ENCODE measurements at places on chromosomes 1 and 21.

GRCh38 chr1:220045356-220046051 is 801 bp downstream of the EPRS1 start:
- no peak for DNase-seq

DNA sequence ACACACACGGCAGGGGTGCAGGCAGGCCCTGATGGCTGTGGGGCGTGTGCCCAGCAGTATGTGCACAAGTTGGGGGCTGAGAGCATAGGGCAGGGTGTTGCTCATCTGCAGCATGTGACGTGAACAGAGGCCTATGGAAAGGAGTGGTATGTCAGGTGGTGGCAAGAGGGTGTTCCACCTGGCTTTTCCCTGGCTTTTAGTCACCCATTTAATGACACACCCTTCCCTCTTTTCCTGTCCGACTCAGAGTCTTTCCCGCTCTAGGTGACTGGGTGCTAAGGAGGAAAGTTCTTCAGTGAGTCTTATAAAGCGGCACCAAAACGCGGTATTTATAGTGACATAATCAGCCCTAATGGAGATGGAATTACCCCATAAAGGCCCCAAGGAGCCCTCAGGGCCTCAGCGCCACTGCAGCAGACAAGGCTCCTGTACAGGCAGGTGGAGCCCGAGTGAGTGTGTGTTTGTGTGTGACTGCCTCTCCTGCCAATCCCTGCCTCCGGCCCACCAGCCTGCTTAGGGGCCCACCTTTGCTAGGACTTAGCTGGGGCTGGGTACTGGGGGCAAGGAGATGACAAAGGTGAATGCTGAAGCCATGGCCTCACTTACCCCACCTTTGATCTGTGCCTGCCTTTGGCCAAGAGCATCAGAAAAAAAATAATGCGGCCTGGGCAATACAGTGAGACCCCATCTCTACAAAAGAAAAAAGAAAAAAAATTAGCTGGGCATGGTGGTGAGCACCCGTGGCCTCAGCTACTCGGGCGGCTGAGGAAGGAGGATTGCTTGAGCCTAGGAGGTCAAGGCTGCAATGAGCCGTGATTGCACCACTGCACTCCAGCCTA is 3.3 kb upstream of the EPHA2 start:
- DNase-seq, result no peak

- no peak for DNase-seq
Observed at GRCh38 chr1:162283657-162284056, 93.0 kb downstream of the SPATA46 start.

GRCh38 chr1:81129776-81130175 is 671.0 kb upstream of the ADGRL2 start:
- no peak for DNase-seq

GRCh38 chr1:197521118-197521739 is 253.2 kb downstream of the CRB1 start:
- DNase-seq, result peak; percentile 32

All from NCI-H774 (cell line).